ENCODE measurements at places on chromosomes 5 and 9.

DNA sequence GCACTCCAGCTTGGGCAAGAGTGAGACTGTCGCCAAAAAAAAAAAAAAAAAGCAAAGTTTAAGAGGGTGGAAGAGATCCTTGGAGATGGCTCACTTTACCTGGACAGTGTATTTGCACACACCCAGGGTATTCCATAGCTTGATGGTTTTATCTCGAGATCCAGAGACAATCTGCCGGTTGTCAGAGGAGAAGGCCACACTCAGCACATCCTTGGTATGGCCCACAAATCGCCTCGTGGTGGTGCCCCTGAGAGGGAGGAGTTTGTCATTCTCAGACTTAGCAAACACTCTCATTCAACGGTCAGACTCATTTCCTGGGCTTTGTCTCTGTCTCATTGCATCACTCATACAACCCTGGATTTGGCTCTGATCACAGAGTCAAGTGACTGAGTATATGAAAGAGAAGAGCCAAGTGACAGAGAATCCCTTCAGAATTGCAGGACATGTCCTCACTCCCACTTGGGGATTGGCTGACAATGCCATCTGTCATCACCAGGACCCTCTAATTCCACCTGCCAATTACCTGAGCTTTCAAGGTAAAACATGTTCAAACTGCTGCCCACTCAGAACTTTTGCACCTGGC, 2.2 kb downstream of the RACK1 start:
- DNase-seq: peak; percentile 52

DNA sequence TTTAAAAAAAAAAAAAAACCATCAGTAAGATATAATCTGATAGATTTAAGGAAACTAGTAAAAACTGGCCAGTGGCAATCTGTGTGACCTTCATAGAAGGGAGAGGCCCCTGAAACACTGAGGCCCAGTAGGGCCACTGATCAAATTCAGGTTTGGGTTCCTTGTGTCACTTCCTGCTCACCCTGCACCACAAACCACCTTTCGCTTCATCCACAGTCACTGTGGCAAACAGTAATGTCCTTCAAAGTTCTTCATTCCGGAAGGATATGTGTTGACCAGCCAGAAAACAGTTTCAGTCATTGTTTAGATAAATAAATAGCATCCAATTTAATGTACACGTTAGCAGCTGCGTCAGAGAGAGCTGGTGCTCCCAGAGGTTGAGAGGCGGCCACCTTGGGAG, 222.1 kb downstream of the CFAP90 start:
- no peak for DNase-seq

DNA sequence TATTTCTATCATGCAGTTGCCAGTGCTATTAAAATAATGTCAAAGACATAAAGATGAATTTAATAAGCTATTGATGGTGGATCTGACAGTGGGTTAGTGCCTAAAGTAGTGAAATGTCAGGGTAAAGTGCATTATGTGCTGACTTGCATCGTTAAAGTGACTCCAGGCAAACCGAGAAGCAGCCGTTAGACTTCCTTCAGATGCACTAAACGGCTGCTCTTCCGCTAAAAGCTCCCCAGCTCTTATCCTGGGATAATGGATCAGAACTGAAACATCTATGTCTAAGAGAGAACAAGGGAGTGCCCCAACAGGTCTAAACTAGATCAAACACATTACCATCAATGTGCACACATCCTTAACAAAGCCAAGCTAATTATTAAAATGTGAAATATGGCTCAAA, 468.2 kb downstream of the NTRK2 start:
- DNase-seq: no peak

DNA sequence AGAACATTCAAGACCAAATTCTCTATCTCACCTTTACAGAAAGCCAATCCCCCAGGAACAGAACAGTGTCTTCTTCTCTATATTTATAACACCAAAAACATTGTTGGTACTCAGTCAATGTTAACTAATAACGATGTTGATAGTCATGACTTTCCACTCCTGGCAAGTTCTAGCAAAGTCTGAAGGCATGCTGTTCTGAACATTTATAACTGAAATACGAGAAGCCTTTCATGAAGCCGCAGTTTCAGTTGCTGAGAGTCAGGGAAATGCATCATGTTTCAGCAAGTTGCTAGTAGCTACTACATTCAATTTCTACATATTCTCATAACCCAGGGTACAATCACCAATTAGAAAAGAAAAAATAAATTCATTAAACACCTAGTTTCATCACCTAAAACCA, 301.4 kb downstream of the PDE4D start:
- DNase-seq: no peak

All from stimulated activated CD4-positive, alpha-beta T cell treated with anti-CD3 and anti-CD28 coated beads, Interleukin-12 subunit alpha, Interleukin-12 subunit beta, amount 100 ng/mL, for 48 hours (primary cell).